H9 (cell line): ENCODE measurements at places on chromosomes 16 and 17. TPM values are rescaled to one million over a fixed set of nuclear protein-coding genes. Genes with fewer than 3 reads are reported as not detected.

GRCh38 chr16:379183-379960, 2.4 kb downstream of the PGAP6 start:
- H3K27ac ChIP-seq: no peak overlapping the region
- no peaks in the 10 kb centered on the region; the same call in 1 of the 2 replicates for H3K4me1 ChIP-seq
- peak overlapping the region; percentile 88 for H3K4me3 ChIP-seq
- peaks cover 5% of the 10 kb centered on the region for H3K36me3 ChIP-seq
- DNase-seq: peak; percentile 98

The BCAR1 gene
- 97.1 and 102 TPM in 2 replicates for total RNA-seq

DNA sequence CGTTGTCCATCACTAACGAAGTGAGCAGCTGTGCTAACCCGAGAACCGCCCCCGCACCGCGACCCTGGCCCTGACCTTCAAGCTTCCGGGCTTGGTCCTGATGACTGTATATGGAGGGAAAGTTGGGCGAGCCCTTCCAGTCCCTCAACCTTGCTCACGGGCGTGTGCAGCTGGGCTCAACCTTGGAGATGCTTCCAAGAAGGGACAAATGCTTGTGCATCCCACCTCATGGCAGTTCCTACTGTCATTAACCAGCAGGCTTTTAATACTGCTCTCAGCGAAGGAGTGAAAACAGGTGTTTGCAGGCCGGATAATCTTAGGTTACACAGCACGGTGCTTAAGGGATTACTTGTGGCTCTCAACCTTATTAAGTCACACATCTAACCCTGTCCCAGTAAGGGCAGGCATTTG, 33.5 kb downstream of the SRL start:
- no peak overlapping the region for H3K27ac ChIP-seq
- H3K4me3 ChIP-seq: no peak overlapping the region
- no peaks in the 10 kb centered on the region for H3K36me3 ChIP-seq
- no peaks in the 10 kb centered on the region for H3K4me1 ChIP-seq
- no peaks in the 10 kb centered on the region for H3K27me3 ChIP-seq

GRCh38 chr16:12542818-12543699, 260.6 kb downstream of the CPPED1 start:
- H3K4me1 ChIP-seq: no peaks in the 10 kb centered on the region
- H3K4me3 ChIP-seq: no peak overlapping the region
- no peaks in the 10 kb centered on the region for H3K36me3 ChIP-seq
- no peak for DNase-seq
- no peaks in the 10 kb centered on the region for H3K27me3 ChIP-seq
- H3K27ac ChIP-seq: no peak overlapping the region

The GDPD3 gene
- 3.8 and 4.0 TPM in 2 replicates for total RNA-seq

- peaks cover 27% of the 10 kb centered on the region for H3K36me3 ChIP-seq
- no peak overlapping the region; the same call in 2 of the 3 replicates for H3K4me3 ChIP-seq
- DNase-seq: no peak
- H3K27ac ChIP-seq: no peak overlapping the region
Measured at GRCh38 chr17:32299580-32300164, 34.0 kb downstream of the RHBDL3 start.

- no peak for DNase-seq
- no peaks in the 10 kb centered on the region for H3K4me1 ChIP-seq
- H3K27ac ChIP-seq: no peak overlapping the region
- H3K36me3 ChIP-seq: peaks cover 6% of the 10 kb centered on the region; the same call in 1 of the 2 replicates
Measured at GRCh38 chr16:88289561-88289960, 93.2 kb upstream of the ZNF469 start.

- no peak overlapping the region for H3K4me3 ChIP-seq
- DNase-seq: no peak
- H3K4me1 ChIP-seq: no peaks in the 10 kb centered on the region; the same call in 1 of the 2 replicates
Measured at GRCh38 chr17:49450181-49450580, 35.5 kb upstream of the PHB1 start.

DNA sequence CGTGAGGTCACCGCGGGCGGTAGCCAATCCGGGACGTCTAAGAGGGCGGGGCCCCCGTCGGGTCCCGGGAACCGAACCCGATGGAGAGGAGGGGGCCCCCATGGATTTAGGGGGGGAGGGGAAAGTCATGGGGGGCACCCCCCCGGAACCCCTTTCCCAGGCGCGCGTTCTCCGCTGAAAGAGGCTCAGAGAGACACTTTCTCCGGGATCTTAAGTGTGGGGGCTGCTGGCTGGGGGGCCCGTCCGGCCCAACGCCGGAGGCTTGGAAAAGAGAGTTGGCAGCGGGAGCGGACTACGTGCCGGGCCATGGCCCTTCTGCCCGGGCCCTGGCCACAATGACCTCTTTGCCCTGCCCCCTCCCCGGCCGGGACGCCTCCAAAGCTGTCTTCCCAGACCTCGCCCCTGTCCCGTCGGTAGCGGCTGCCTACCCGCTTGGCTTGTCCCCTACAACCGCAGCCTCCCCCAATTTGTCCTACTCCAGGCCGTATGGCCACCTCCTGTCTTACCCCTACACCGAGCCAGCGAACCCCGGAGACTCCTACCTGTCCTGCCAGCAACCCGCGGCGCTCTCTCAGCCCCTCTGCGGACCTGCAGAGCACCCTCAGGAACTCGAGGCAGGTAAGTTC, at the start of gene DLX4:
Gene DLX4, plus strand, starts transcription at position 57 of the 626 bp plus-strand sequence. Its CDS starts 279 bp downstream, at position 336.
- peaks cover 92% of the 10 kb centered on the region for H3K27me3 ChIP-seq
- no peak within 1 kb of the TSS for H3K27ac ChIP-seq
- H3K4me3 ChIP-seq: peak within 1 kb of the TSS; percentile 83
- no peaks in the 10 kb centered on the region for H3K4me1 ChIP-seq

The PTX4 gene
- 0.20 TPM in 1 of 2 replicates, not detected in the other for total RNA-seq

- no peaks in the 10 kb centered on the region for H3K36me3 ChIP-seq
- no peaks in the 10 kb centered on the region for H3K4me1 ChIP-seq
- DNase-seq: no peak
- H3K4me3 ChIP-seq: no peak overlapping the region
Measured at GRCh38 chr16:23833960-23834685, 1.7 kb upstream of the PRKCB start.

The HOXB7 gene
- not detected in 2 replicates for total RNA-seq

DNA sequence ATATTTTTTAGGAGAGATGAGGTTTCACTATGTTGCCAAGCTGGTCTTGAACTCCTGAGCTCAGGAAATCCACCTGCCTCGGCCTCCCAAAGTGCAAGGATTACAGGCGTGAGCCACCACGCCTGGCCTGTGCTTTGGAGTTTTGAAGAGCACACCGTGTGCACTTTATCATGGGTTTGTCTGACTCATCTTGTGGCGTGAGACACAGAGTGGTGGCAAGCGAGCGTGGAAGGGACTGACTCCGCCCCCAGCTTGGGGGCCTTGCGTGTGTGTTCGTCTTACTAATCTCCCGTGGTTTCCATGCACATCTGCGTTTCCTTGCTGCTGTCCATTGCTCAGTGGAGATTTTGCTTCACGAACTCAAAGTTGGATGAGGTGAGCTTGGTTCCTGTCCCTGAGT, 22.9 kb downstream of the CRAMP1 start:
- no peaks in the 10 kb centered on the region for H3K4me1 ChIP-seq
- no peak overlapping the region for H3K27ac ChIP-seq
- no peak for DNase-seq
- H3K36me3 ChIP-seq: peaks cover 42% of the 10 kb centered on the region
- H3K27me3 ChIP-seq: no peaks in the 10 kb centered on the region
- H3K4me3 ChIP-seq: no peak overlapping the region

GRCh38 chr17:59149051-59149450, 5.9 kb downstream of the SKA2 start:
- H3K27ac ChIP-seq: no peak overlapping the region
- H3K4me1 ChIP-seq: no peaks in the 10 kb centered on the region
- DNase-seq: no peak
- H3K4me3 ChIP-seq: no peak overlapping the region
- no peaks in the 10 kb centered on the region for H3K27me3 ChIP-seq

The GPT2 gene
- total RNA-seq: 68.3 and 68.8 TPM in 2 replicates

- H3K4me1 ChIP-seq: no peaks in the 10 kb centered on the region
- no peak overlapping the region; the same call in 2 of the 3 replicates for H3K4me3 ChIP-seq
- no peak for DNase-seq
- H3K27ac ChIP-seq: no peak overlapping the region
- H3K36me3 ChIP-seq: peaks cover 42% of the 10 kb centered on the region; the same call in 2 of the 3 replicates
Measured at GRCh38 chr17:58092797-58093385, 9.7 kb downstream of the DYNLL2 start.

DNA sequence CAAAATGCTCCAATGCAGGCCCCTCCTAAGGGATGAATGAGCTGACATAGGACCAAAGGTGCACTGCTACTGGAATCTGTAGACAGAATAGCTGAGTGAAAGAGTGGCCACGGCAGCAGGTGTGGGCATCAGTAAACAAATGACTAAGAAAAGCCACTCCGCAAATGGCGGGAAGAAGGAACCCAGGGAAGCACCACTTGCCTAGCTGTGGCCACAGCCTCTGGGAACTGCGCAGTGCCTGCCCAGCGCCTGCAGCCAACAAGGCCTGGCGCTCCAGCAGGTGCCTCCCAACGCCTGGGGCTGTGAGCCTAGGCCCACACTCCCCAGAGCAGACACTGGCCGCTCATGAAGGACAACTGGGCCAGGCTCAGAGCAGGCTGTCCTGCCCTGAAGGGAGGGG, 11.8 kb downstream of the PEMT start:
- no peak overlapping the region for H3K27ac ChIP-seq
- DNase-seq: no peak
- H3K4me3 ChIP-seq: peak overlapping the region; percentile 5; the same call in 1 of the 3 replicates
- H3K27me3 ChIP-seq: no peaks in the 10 kb centered on the region
- H3K4me1 ChIP-seq: no peaks in the 10 kb centered on the region

- peaks cover 3% of the 10 kb centered on the region; the same call in 1 of the 2 replicates for H3K4me1 ChIP-seq
- peaks cover 7% of the 10 kb centered on the region; the same call in 1 of the 3 replicates for H3K36me3 ChIP-seq
- DNase-seq: no peak
- H3K27ac ChIP-seq: no peak overlapping the region
- no peak overlapping the region for H3K4me3 ChIP-seq
- H3K27me3 ChIP-seq: no peaks in the 10 kb centered on the region
Measured at GRCh38 chr17:10061111-10061845, 137.1 kb downstream of the GAS7 start.

DNA sequence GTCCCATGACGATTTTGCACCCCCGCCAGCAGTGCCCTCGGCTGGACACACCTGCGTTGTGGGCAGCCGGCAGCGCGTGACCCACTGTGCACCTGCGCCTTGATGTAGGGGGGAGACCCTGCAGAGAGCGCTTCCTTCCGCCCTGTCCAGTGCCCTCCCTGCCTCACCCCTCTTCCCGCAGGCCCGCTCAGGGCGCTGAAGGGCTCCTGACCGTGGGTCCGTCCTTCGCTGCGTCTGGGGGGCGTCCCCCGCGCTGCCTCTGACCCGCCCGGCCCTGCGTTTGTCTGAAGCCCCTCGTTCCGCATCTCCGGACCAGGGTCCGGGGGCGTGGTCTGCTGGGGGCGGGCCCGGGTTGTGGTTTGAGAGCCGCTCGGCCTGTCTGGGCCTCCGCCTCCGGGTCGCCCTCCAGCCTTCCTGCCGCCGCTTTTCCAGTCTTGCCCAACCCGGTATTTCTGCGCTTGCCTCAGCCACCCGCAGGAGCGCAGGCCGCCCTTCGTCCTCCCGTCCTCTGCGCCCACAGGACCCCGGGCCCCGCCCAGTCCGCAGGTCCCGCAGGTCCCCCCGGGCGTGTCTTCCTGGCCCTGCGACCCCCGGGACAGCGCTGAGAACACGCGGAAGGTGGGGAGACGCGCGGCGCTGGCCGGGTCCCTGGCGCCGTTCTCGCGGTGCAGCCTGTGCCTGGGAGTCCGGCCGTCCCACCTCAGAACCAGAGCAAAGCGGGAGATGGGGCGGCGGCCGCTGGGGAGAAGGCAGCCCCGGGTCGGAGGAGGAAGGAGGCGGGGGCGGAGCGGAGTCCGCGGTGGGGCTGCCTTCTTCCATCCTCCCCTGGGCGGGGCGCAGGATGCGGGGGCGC, 4.0 kb upstream of the IL17C start:
- H3K4me3 ChIP-seq: peak overlapping the region; percentile 61
- H3K4me1 ChIP-seq: no peaks in the 10 kb centered on the region; the same call in 1 of the 2 replicates
- H3K36me3 ChIP-seq: peaks cover 22% of the 10 kb centered on the region
- DNase-seq: peak; percentile 85
- H3K27me3 ChIP-seq: no peaks in the 10 kb centered on the region

DNA sequence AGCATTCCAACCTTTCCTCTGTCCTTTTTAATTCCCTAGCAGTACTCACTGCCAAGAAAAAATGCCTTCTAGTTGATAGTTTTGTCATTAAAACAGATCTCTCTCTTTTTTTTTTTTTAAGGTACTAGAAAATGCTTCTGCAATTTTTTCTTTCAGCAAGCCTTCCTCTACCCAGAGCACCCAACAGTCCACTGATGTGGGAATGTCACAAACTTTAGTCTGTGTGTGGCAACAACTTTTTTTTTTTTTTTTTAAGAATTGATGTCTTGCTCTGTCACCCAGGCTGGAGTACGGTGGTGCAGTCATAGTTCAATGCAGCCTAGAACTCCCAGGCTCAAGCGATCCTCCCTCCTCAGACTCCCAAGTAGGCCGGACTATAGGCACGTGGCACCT, 34.7 kb downstream of the CDRT15 start:
- DNase-seq: no peak
- no peaks in the 10 kb centered on the region for H3K4me1 ChIP-seq
- no peaks in the 10 kb centered on the region for H3K27me3 ChIP-seq
- H3K4me3 ChIP-seq: no peak overlapping the region

The ACAP1 gene
- 15.5 and 18.2 TPM in 2 replicates for total RNA-seq

GRCh38 chr16:46712911-46713310, 23.5 kb downstream of the ORC6 start:
- H3K27me3 ChIP-seq: no peaks in the 10 kb centered on the region
- no peaks in the 10 kb centered on the region for H3K4me1 ChIP-seq
- no peaks in the 10 kb centered on the region for H3K36me3 ChIP-seq
- DNase-seq: no peak
- no peak overlapping the region for H3K27ac ChIP-seq
- H3K4me3 ChIP-seq: no peak overlapping the region

The TPSD1 gene
- not detected in 2 replicates for total RNA-seq

GRCh38 chr16:24761526-24761925, 32.1 kb downstream of the TNRC6A start:
- H3K27me3 ChIP-seq: no peaks in the 10 kb centered on the region
- H3K4me3 ChIP-seq: no peak overlapping the region; the same call in 2 of the 3 replicates
- H3K4me1 ChIP-seq: peaks cover 2% of the 10 kb centered on the region; the same call in 1 of the 2 replicates
- H3K36me3 ChIP-seq: peaks cover 6% of the 10 kb centered on the region

DNA sequence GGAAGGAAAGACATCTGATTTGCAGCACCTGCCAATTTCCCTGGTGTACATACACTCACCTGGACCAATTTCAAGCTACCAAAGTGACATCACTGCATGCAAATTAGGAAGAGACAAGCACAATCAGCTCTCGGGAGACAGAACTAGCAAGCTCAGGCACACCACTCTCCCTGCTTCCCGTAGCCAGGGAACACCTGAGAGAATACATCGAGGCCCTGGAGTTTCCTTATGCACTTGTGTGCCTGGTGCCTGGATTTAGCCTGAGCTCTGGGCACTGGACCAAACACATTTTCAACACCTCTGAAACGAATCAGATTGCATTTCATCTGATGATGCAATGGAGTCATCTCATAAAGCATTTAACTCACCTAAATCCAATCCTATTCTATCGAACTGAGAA, 110.5 kb downstream of the HS3ST2 start:
- H3K4me3 ChIP-seq: no peak overlapping the region
- no peak for DNase-seq
- no peaks in the 10 kb centered on the region for H3K36me3 ChIP-seq
- no peak overlapping the region for H3K27ac ChIP-seq
- no peaks in the 10 kb centered on the region for H3K27me3 ChIP-seq
- H3K4me1 ChIP-seq: no peaks in the 10 kb centered on the region

The GLIS2 gene
- total RNA-seq: 14.3 and 14.9 TPM in 2 replicates
